ENCODE measurements at places on chromosomes 5 and 9.

GRCh38 chr5:73265641-73266040 lies 92.6 kb downstream of the TMEM174 start:
- no peak for DNase-seq

DNA sequence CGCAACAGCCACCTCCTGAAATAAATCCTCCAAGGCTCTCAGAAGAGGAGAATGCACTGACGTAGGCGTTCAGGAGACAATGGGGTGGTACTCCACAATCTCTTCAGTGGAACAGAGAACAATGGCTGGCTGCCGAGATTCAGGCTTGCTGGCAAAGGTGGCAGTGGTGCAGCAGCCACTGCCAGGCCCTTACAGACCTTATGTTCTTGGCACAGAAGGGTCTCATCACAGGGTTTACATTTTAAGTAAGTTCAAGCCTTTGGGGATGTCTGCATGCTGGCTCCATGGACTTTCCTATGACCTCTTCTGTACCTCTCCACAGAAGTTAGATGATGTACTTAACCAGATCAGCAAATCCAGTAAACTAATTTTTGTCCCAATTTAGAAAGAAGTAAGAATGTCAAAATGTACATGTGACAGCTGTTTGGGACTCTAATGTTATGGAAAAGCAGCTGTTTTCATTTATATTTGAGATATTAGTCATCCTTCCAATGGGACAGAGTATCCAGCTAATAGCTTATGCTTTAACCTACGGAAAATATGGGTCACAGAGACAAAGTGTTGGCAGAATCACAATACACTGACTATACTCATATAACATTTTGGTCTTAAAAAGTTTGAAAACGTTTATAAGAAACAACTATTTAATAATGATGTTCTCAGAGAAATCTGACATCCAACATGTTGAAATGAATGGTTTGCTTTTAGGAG lies 180.9 kb downstream of the MAPKAP1 start:
- DNase-seq, result peak; percentile 86

GRCh38 chr9:87179553-87180340 lies 232.4 kb upstream of the GAS1 start:
- no peak for DNase-seq

GRCh38 chr5:34831303-34831702 lies 7.7 kb upstream of the TTC23L start:
- no peak for DNase-seq

- peak; percentile 91 for DNase-seq
Observed at GRCh38 chr5:78907255-78907891, 77.7 kb downstream of the ARSB start.

GRCh38 chr9:129907201-129907600 lies 71.9 kb downstream of the USP20 start:
- no peak for DNase-seq
